ENCODE measurements at places on chromosomes 7 and 10.

- DNase-seq: no peak
These were observed 1203.3 kb upstream of the CELF2 start for GRCh38 chr10:9814285-9814864.

DNA sequence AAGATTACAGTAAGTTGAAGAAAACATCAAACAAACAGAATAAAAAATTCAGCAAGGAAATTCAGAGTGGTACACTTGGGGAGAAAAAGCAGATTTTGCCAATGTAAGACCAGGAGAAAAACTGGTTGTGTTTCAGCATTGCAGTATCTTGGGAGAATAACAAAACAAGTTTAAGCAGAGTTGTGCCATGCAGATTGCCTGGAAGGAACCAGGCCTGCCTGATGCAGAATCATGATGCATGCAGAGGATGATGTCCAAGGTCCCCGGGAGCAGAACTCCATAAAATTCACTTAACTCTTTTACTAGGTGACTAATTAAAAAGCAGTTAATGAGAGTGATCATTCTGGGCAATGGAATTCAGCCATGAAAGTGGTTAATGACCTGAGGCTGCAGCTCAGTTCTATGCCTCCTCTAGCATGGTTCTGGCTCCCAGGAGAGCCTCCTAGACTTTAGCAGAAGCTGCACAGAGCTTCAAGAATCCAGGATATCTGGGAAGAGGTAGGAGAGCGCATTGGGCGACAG, 379.7 kb upstream of the C7orf33 start:
- DNase-seq: no peak

GRCh38 chr10:82221601-82222149, 346.7 kb downstream of the NRG3 start:
- DNase-seq: no peak

DNA sequence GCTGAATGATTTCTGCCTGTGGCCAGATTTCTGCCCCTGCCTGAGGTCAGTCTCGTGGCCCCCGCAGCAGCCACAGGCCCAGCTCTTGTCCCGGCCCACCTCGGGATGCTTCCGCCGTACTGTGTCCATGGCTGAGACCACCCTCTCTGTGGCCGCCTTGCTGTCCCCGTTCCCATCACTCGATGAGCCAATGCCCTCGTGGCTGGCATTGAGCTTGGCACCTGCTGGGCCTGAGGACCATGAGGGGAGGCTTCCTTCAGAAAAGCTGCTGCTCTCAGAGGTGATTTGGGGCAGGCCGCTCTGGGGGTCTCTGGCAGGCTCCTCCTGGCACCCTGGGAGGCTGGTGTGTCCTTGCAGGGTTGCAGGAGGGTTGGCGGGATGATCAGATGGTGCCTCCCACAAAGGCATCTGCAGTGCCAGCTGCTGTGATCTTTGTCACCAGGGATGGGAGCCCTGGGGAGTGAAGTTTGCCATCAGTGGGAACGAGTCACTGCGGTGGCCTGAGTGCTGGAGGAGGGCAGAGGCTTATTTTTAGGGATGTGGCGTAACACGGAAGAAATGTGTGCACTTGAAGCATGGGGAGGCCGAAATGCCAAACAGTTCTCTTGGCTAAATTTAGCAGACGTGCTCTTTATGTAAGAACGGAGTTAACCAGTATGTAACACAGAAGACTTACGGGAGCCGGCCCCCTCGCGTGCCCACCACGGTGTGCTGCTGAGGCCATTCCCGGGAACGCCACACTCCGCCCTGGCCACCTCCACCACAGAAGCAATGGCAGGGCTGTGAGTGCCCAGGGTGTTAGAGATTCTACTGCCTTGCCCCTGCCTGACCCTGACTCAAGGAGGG, 47.7 kb downstream of the VIPR2 start:
- no peak for DNase-seq

DNA sequence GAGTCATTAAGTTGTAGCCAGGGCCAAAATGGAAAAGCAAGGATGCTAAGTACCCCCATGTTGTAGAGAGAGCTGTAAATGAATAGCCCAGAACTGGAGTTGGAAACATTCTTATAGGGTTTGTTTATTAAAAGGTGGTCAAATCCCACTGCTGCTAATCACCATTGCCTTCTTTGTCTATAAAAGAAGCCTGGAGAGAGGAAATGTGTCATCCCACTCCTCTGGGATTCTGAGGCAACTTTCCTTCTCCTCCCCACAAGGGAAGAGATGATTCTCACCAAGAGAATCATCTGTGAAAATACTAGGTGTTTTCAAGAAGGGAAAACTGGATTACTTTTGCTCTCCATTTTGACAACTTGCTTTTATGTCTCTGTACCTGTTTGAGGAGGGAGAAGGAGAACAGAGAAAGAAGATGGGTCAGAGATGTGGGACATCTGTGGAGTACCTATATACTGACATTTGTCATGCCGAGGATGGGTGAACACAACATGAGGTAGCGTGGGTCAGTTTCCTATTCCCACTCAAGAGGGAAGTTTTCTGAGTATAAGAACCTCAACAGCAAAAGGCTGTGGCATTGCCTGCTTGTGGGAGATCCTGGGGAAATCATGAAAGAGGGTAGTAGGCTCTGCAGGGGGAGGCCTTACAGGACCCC, 262.2 kb downstream of the KIF20B start:
- no peak for DNase-seq

GRCh38 chr10:53601260-53601875, 828.8 kb upstream of the MBL2 start:
- DNase-seq: no peak

DNA sequence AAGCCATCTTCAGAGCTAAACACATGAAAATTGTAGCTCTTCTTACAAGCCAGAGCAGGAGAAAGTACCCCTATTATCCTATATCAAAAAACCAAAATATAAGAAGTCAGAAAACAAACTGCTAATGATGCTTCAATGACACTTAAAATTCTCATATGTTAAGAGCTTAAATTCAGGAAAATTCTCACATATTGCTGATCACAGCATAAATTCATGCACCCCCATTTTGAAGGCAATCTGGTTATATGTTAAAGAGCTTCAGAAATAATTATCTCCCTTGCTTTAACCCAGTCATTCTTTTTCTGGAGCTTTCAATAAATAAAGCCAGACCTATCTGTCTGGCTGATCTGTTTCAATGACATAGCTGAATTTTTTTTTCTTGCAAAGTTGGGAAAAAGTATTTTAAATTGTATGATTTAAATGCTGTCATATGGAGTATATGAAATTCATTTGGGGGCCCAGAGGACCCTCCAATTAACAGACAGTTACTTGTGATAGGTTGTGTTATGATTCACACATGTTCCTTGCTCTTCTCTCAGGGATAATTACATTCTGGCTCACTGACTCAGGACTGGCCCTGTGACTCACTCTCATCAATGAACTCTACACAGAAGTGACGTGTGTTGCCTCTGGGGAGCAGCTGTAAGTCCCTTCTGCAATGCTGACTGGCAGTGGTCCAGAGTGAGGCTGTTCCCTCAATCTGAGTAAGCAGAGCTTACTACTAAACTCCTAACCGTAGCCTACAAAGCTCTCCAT, 85.2 kb downstream of the HGF start:
- DNase-seq: no peak

- no peak for DNase-seq
These were observed 76.2 kb downstream of the VIPR2 start for GRCh38 chr7:159068488-159068811.

DNA sequence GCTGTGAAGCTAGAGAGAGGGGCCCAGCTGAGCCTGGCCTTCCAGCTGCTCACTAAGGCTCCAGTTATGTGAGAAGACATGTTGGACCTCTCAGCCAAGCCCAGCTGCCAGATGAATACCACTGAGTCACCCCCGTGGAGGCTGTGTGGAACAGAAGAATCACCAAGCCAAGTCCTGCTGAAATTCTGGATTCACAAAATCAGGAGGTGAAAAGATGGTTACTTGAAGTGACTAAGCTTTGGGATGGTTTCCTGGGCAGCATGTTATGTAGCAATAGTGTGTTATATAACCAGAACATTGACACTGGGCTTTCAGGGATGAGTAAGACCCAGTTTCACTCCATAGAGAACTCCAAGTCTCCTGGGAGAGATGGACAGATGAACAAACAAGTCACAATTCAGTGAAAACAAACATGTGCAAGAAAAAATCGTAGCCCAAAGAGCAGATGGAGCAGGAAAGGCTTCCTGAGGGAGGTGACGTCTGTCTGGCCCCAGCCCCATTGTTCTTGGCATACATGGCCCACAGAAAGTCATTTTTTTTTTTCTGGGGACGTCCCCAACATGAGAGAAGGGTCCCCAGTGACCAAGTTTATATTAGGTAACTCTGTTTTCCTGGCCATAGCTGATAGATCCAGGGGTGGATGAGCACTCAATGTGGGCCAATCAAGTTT, 64.1 kb upstream of the PDZD8 start:
- no peak for DNase-seq

- no peak for DNase-seq
These were observed 612.9 kb upstream of the KCND2 start for GRCh38 chr7:119660080-119660479.

DNA sequence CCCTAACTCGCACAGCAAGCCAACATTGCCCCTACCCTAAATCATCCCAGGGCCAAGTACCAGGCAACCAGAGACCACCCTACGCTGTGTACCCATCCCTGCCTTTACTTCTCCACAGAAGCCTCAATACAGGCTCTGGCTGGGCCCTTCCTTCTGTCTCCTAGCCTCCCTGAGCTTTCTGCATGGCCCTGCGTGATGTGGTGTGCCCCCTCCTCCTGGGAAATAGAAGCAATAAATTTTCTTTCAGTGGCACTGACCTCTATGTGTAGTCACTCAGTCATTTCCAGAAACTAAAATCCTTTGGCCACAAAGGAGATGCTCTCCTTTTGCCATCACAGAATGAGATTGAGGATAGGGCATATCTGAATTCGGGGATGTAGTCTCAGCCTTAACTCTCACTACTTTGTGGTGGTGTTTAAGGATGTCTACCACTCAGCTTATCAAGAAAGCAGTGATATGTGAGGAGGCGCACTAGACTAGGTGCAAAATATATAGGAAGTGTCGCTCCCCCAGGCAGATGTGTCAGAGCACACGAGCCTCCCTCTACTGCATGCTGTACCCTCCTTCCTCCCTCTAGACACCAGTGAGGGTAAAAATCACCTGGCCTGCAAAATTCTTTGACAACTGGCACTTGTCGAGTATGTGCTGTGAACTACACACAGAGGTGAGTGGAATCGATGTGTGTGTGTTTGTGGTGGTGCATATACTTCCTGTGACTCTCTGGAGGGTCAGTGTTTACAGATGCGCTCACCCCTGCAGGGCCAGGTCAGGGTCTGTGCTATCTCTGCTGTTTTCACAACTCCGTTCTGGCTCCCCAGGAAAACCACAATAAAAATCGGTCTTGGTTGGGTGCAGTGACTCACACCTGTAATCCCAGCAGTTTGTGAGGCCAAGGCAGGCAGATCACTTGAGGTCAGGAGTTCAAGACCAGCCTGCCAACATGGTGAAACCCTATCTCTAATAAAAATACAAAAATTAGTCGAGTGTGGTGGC, 825.9 kb upstream of the IGFBP3 start:
- no peak for DNase-seq

- no peak for DNase-seq
These were observed 431.9 kb downstream of the TNS3 start for GRCh38 chr7:47149971-47150370.

- no peak for DNase-seq
These were observed 44.3 kb downstream of the NOD1 start for GRCh38 chr7:30434140-30434799.

GRCh38 chr7:542131-542712, 22.6 kb upstream of the PDGFA start:
- no peak for DNase-seq

- DNase-seq: no peak
These were observed 48.8 kb upstream of the MYL10 start for GRCh38 chr7:101677797-101678479.

DNA sequence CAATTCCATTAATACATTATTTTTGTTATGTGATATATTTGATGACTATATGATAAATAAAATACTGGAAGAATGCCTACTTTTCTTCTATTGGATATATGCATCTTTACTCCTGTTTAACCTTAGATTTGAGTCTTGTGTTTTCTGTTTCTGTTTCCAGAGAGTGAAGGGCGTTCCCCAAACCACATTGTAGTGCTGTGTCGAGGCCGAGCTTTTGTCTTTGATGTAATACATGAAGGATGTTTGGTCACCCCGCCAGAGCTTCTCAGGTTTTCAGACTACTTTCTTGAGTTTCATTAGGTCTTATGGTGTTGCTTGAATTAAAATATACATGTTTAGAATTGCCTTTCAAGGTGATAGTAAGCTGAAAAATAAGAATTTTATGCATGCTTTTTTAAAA, 23.8 kb downstream of the CROT start:
- no peak for DNase-seq

DNA sequence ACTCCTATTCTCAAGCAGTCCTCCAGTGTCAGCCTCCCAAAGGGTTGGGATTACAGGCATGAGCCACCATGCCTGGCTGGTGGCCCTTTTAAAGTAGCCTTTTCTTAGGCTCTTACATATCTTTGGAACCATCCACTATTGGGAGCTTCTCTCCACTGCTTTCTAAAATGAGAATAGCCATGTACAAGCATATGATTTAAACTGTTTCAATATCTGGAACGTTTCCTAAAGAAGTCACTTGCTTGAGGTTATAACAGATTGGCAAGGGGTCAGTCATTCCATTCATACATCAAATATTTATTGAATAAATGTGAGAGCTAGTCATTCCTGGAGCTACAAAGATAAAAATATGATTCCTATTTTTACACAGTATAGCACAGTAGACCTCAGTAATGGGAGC, 97.4 kb upstream of the LRGUK start:
- no peak for DNase-seq

GRCh38 chr7:128160296-128160695, 80.8 kb upstream of the LEP start:
- no peak for DNase-seq

DNA sequence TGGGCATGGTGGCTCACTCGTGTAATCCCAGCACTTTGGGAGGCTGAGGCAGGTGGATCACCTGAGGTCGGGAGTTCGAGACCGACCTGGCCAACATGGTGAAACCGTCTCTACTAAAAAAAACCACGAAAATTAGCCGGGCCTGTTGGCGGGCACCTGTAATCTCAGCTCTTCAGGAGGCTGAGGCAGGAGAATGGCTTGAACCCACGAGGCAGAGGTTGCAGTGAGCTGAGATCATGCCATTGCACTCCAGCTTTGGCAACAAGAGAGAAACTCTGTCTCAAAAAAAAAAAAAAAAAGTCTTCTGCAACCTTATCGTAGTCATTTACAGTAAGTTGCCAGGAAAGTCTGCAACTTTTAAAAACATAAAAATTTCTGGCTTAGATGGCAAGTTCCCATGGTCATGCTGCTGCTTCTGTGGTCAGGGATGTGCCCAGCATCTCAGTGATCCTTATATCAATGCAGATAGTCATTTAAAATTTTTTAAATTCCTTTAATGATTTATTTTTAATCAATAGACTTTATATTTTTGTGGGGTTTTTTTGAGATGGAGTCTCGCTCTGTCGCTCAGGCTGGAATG, 15.6 kb downstream of the SUFU start:
- DNase-seq: no peak

DNA sequence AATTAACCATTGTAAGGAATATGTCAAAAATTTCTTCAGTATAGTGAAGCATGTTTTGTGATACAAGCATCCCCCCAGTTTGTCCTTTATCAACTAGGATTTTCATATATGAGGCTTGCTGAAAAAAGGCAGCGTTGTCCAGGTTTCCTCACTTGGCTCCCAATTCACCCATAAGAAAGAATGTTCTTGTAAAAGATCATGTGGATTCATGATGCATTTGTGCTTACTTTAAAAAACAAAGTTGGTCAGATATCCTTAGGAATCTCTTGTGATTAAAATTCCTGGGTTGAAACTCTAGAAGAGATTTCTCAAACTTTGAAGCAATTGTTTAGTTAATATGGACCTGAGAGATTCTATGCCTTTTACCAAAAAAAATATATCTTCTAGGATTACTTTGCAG, 181.8 kb downstream of the KIAA1217 start:
- DNase-seq: no peak
